Right ventricle myocardium inferior (tissue), 1 donor: ENCODE measurements at places on chromosomes 6 and 20. TPM values are rescaled to one million over a fixed set of nuclear protein-coding genes. Genes with fewer than 3 reads are reported as not detected.

The TULP1 gene
- total RNA-seq: not detected

The HLA-DOA gene
- total RNA-seq: 1.5 TPM

- DNase-seq: no peak
These were observed 28.0 kb downstream of the TULP4 start for GRCh38 chr6:158340252-158340651.

DNA sequence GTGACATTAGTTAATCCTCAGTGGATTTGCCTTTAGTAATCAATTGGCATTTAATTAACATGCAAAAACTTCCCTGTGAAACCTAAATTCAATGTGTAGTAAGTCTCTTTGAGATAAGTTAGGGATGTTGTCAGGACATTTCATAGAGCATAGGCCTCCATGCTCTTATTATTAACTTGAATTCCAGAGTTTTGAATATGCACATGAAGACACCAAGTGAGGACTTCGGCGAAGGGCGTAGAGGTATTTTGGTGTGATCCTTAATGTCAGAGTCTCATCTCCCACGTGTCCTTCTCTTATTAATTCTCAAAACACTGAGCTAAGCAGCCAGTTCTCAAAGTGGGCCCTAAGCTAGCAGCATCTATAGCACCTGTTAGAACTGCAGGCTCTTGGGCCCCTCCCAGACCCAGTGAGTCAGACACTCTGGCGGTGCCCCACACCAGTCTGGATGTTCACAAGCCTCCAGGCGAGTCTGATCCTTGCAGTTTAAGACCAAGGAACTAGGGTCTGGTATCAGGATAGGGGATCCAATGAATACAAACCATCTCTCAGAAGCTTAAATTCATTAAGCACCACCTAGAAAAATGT is 292.1 kb downstream of the QKI start:
- DNase-seq: no peak

- DNase-seq: no peak
These were observed 32.0 kb downstream of the ATXN1 start for GRCh38 chr6:16729183-16729691.

GRCh38 chr6:143009851-143010250 is 50.8 kb upstream of the AIG1 start:
- DNase-seq: no peak

- no peak for DNase-seq
These were observed 128.3 kb downstream of the TSHZ2 start for GRCh38 chr20:53100476-53100911.
